ENCODE measurements at places on chromosomes 4 and X.

DNA sequence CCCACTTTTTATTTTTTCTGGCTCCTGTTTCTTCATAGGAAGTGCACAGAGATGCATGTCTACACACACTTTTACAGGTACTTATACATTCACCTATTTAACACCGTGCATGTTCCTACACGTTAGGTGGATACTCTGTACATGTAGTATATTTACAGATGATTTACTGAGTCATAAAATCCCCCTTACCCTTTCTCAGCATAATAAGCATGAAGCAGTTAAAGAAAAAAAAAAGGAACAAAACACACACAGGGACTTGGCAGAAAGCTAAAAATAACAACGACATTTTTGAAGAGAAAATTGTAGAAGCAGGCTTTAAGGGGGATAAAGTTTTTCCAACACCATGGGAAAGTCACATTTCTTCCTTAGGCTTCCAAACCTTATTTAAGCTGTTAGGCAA lies 96.4 kb upstream of the IQCM start:
- DNase-seq: no peak

GRCh38 chrX:129769467-129770154 lies 10.1 kb upstream of the SASH3 start:
- DNase-seq: peak; percentile 47

DNA sequence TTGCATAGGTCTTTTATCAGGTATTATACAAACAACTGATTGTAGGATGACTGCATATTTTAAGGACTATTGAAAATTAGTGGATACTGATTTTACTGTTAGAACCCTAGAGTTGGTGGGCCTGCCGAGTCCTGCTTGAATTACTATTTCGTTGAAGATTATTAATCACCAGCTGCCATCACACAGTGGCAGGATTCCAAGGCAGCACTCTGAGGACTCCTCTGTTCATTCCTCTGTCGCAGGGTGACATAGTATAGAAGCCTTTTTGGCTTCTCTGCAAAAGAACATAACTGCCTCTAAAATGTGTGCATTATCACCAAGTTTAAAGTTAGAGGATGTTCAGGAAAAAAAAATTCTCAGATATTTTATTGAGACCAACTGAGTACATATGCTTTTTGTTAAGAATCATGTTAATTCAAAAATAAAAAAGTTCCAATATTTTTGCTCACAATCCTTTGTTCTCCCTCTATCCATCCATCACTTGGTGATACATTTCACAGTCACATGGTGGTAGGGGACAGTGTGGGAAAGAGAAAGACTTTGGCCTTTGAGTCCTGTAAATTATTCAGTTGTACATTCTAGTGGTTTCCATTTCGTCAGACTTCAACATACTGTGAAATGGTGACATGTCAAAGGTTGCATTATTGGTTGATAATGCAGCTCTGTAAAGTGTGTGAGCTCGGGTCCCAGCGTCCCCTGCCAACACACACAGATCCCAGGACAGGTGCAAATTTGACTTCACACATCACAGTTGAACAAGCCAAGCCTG lies 332.5 kb downstream of the GRID2 start:
- no peak for DNase-seq

DNA sequence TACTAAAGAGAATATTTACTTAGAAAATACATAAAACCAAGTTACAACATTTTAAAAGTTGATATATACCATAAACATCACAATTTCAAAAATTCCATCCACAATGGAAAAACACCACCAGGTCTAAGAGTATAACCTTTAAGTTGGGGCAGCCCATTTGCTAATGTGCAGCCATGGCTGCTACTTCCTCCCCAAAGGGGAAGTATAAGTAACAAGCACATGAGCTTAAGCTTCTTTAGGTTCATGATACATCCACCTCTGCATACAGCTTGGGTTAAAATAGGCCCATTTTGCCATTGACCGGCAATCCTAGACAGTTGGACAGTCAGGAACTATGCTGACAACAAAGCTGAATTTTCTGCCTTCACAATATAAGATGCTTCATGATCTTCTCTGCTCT lies 16.6 kb upstream of the GASK1B start:
- DNase-seq: no peak

- no peak for DNase-seq
These were observed 126.7 kb upstream of the SORBS2 start for GRCh38 chr4:185938654-185939053.

GRCh38 chr4:153731239-153731638 lies 28.6 kb downstream of the RNF175 start:
- no peak for DNase-seq

DNA sequence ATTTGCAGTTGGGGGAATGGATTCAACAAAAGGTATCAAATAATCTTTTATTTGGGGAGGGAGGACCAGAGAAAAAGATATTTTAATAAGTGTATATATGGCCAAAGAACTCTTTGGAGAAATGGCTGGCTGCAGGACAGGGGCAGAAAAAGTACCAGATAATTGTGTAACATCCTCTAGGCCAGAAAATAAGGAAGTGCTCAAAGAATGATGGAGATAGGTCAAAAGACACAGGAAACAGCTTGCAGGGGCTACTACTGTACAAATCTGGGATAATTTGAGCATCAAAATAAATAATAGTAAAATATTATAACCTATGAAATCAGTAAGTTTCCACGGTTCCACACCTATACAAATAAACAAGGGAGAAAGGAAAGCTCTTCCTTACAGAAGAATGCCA lies 34.8 kb downstream of the KLHL5 start:
- DNase-seq: no peak

DNA sequence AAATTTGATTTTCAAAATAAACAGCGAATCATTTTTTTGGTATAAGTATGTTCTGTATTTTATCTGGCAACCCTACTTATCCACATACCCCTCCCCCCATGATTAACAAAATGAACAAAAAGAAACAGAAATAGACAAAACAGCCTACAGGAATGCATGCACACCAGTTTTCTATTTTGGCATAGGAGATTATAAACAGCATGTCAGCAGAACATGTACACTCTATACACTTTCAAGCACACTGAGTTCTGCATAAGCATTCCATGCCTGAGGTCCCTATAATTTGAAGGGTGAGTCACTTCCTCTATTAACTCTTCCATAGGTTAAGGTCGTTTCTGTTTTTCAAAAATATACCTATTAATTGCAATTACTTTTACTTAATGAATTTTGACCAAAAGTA lies 28.0 kb upstream of the ZNF280C start:
- no peak for DNase-seq

DNA sequence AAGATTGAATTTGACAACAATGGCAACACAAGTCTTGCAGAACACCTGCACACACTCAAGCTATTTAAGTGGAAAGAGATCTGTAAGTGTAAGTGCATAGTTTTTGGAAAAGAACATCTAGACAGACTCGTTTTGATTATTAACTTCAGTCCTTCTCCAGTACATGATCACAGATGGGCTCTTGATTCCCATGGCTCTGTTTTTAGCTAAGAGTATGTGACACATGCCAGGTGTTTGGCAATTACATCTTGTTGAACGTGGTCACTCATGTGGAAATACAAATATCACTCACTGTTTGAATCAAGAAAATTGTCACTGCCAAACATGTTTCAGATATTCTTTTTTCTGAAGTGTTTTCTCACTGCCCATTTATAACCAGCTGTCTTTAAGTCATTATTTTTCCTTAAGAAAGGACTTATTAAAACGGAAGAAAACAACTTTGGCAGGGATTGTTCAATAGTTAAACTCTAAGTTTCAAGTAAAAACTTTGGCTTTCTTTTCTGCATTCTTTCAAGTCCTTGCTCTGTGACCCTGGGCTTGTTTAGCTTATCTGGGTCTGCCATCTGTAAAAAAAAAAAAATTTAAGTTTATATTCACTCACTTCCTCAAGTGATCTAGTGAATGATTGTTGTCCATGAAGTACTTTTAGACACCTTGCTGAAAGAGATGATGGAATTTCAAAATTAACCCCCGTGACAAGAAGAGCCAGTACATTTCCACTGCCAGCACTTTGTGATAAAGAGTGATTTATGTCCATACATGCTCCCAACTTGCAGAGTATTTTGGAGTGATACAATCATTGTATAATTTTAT lies 125.4 kb downstream of the ATXN3L start:
- no peak for DNase-seq

GRCh38 chr4:78150543-78150864 lies 93.4 kb downstream of the FRAS1 start:
- no peak for DNase-seq

DNA sequence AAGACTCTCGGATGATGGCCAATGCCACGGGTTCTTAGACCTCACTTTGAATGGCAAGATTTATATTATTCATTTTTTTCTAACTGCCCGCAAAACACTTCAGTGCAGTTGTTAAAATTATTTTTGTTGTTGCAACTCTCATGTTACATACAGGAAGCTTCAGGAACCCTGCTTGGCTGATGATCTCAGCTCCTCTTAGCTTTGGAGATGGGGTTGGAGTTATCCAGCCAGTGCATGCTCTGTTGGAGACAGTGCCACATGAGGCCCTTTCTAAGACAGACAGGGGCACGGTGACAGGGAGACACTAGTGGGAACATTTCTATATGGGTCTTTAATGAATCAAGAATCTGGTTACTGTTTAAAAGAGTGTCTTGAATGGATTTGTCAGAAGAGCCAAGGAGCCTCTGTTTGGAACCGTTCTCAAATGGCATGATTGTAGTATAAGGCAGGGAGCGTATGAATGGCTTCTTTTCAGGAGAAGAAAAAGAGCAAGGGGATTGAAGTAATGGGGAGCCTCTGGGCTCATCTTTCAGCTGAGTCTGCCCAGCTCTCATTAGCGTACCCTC lies 61.9 kb upstream of the ENPP6 start:
- no peak for DNase-seq

- DNase-seq: no peak
These were observed 23.6 kb downstream of the CA5B start for GRCh38 chrX:15761564-15762191.

GRCh38 chr4:111698361-111698760 lies 446.9 kb upstream of the FAM241A start:
- DNase-seq: no peak

DNA sequence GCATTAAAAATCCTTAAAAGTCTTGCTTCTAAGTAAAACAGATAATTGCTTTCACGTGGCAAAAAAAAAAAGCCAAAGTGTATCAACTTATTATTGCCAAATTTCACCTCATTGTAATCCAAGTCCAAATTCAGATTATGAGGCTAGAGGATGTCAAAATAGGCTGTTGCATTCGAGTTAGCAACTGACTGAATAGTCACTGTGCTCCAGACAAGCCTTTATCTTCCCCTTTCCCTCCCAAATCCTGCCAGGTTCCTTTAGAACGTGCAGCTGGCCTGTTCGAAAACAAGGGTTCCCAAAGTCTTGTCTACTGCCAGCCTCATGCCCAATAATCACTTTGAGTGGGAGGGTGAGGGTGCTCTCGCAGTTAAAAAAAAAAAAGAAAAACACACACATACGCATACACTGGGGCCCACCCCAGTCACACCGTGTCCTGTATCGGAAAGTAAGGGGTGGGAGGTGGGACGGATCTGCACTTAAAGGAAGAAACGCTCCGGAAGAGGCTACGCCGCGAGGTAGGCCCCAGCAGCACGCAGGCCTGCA lies 603 bp downstream of the MAD2L1 start:
- no peak for DNase-seq

GRCh38 chr4:155592179-155592937 lies 74.3 kb upstream of the GUCY1A1 start:
- no peak for DNase-seq

DNA sequence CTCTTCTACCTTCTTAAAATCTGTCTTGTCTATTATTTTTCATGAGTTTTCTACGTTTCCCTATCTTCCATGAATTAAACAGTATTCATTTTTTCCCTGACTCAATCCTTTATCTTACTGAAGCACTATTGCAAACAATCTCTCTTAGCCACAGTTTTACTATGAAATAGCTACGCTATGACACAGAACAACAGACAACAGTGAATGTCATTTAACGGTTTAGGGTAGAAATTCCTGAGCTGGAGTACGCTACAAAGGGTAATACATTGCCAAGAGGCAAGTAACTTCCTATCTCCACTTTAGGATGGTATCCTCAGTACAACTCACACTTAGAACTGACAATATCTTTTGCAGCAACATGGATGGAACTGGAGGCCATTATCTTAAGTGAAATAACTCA lies 552.6 kb downstream of the INPP4B start:
- no peak for DNase-seq

- no peak for DNase-seq
These were observed 434.5 kb upstream of the FTHL17 start for GRCh38 chrX:31506360-31506759.

DNA sequence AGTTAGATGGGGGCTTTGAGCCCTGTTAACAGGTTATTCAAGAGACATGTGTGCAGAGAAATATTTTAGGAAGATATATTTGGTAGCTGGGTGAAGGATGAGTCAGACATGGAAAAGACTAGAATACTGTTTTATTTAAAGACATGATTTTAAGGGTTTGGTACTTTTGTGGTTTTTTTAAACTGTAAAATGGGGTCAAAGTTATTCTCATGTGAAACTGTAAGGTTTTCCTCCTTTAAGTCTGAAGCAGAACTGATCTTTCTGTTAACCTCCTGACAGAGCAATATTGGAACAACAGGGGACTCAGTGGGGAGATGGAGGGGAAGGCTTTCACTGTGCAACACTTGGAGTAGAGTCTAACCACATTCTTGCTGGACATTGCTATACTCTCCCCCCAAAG lies 112.4 kb upstream of the LSM6 start:
- DNase-seq: no peak

GRCh38 chr4:173041482-173041881 lies 127.1 kb upstream of the GALNT7 start:
- DNase-seq: no peak

GRCh38 chr4:4474476-4474875 lies 67.4 kb downstream of the STX18 start:
- no peak for DNase-seq

DNA sequence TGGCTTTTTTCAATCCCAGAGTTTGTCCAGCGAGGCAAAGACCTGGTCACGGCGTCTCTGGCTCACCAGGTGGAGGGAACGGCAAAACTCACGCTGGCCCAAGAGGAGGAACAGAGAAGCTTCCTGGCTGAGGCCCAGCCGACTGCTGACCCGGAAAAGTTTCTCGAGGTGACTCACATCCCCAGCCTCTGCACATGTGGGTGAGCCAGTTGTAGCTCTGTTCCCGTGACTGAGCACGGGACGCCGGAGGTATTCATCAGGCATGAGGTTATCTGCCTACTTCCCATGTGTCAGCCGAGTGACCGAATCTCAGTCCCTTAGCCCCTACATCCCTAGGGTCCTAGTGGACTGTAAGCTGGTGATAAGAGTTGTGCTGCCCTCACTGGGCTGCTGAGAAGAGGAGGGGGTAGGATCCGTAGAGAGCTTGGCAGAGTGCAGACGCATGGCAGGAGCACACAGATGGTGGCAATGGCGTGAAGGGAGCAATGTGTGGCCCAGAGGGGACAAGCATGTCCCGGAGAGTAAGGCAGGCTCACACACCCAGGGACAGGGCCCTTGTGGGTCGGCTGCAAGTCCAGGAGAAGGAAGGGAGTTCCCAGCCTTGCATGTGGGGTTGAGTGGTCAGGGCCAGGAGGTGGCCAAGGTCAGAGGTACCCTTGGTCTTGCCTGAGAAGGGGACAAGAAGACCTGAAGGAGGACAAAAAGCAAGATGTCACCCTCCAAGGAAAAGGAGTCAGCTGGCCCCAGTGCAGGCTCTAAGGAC lies 42.9 kb downstream of the EVC start:
- DNase-seq: no peak

- no peak for DNase-seq
These were observed 3.1 kb downstream of the ZMYM3 start for GRCh38 chrX:71250841-71251240.

- DNase-seq: no peak
These were observed 293.1 kb downstream of the CAMK2D start for GRCh38 chr4:113468165-113469022.
